ENCODE measurements at places on chromosomes 7 and 10.

GRCh38 chr10:78950656-78951587 is 117.8 kb upstream of the ZMIZ1 start:
- no peak for DNase-seq

DNA sequence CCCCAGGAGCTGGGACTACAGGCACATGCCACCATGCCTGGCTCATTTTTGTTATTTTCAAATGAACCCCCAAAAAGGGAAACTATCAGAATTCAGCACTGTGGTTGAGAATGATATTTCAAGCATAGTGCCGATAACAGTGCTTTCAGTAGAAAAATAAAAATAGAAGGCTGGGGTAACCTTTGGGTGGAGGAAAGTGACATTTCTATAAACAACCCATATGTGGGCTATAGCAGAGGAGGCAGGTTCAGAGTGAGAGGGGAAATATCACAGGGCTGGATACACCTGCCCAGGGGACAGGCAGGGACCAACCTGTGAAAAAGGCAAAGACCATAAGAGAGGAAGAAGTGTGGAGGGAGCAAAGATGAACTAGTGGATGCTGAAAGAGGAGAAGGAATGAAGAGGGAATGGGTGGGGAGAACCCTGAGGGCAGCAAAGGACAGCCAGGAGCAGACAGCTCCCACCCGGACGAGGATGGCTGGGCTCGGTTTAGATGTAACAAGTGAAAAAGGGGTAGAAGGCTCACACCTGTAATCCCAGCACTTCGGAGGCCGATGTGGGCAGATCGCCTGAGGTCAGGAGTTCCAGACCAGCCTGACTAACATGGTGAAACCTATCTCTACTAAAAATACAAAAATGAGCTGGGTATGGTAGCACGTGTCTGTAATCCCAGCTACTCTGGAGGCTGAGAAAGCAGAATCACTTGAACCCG is 56.5 kb downstream of the MAP3K8 start:
- no peak for DNase-seq

- DNase-seq, result no peak
Measured at GRCh38 chr7:123352973-123353372, 153.2 kb upstream of the SLC13A1 start.

DNA sequence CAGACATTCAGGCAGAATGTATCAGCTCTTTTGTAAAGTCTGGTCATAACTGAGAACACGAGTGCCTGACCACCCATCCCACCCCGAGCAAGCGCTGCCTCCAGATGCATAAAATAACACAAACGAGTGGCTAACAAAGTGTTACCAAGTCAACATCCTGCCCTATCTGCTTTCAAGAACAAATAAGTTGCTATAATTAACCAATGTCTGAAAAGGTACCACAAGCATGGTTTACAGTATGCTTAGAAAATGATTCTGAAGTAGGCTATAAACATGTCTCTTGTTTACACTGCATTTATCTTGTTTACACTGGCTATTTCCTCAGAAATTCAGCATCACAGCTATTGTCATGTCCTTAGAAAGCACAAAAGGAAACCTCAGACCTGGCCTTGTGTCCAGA is 49.5 kb downstream of the PIK3AP1 start:
- DNase-seq, result no peak

DNA sequence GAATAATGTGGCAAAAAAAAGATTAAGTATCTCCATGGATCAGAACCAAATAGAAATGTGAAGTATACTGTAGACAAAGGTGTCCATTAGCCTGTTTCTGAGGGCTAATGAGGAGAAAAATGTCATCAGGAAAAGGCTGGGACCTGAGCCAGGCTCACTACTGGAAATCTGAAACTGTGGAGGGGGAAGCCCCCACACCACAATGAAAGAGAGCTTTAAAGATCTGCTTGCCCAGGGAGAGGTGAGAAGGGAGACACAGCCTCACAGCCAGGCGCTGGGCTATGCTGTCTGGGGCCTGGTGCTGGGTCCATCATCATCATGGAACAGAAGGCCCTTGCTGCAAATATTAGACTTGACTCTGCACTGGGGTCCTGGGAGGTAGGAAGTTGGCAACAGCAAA is 90.4 kb downstream of the OSBPL3 start:
- DNase-seq, result no peak

- DNase-seq, result no peak
Measured at GRCh38 chr10:32680803-32681557, 235.0 kb downstream of the CCDC7 start.

DNA sequence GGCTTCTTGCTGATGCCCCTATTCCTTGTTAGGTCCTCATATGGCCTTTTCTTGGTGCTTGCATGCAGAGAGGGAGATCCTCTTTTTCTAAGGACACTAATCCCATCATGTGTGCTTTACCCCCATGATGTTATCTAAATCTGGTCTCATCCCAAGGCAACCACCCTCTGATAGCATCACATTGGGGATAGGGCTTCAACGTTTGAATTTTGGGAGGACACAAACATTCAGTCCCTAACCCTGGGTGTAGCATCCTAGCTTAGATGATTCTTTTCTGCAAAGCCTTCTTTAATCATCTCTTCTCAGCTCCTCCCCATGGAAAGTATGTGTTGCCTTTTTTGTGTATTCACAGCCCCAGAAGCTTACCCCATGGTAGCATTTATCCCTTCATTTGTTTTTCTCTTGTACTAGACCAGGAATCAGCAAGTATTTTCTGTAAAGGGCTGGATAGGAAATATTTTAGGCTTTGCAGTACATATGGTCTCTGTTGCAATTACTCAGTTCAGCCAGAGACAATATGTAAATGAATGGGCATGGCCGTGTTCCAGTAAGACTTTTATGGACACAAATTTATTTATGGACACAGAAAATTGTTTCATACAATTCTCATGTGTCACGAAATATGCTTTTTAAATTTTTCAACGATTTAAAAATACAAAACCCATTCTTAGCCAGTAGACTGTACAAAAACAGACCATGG is 101.5 kb upstream of the CSTF2T start:
- no peak for DNase-seq

- DNase-seq, result no peak
Measured at GRCh38 chr10:13859979-13860654, 273.4 kb downstream of the PRPF18 start.

- no peak for DNase-seq
Measured at GRCh38 chr10:103802637-103803353, 52.6 kb downstream of the SH3PXD2A start.

- DNase-seq, result no peak
Measured at GRCh38 chr7:44172352-44172751, 16.9 kb downstream of the GCK start.

GRCh38 chr7:19772841-19773760 is at the start of gene TMEM196:
Gene TMEM196 (minus strand): TSS chr7:19773617. CDS start chr7:19772696, 921 bp downstream.
- DNase-seq, result peak; percentile 38

DNA sequence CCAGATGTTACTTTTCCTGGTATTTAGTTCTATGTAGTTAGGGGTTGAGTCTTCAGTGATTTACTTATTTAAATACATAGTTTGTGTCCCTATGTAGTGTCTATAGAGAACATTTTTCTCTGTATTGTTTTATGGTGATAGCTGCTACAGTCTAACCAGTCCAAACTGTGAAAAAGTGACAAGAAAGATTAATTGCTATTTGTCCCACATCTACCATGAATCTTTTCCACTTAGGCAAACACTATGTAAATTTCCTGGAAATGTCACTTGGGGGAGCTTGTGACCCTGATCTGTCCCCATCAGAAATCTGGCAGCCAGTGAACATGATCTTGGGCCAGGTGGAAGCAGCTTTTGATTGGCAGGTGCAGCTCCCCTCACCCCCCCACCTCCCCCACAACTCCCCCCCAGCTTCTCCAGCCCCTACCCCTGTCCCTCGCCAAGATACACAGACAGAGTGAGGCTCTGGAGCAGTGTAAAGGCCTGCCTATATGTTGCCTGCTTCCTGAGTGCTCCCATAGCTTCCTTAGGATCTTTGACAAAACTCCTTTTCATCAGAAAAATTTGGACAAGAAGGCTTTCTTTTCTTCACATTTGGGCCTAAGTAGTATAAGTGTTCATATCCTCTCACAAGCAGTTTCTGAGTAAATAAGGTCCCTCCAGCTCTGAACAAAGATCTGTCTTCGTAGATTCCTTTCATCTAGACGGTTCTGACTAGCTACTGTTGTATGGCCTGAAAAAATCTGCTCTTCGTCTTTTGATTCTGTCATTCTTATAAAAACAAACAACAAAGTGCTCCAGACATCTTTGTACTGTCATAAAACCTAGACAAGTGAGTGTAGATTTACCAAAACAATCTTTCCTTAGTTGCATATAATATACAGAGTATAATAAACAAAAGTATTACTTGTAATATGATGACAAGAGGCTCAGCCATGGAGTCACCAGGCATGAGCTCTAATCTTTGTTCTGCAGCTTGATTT is 31.5 kb upstream of the SLC13A1 start:
- no peak for DNase-seq

GRCh38 chr10:102009801-102010425 is 46.1 kb downstream of the ARMH3 start:
- peak; percentile 48 for DNase-seq

GRCh38 chr10:77828377-77828776 is 98.2 kb downstream of the DLG5 start:
- DNase-seq, result no peak

GRCh38 chr7:139946533-139946932 is 116.2 kb downstream of the PARP12 start:
- DNase-seq, result no peak

- DNase-seq, result no peak
Measured at GRCh38 chr7:112484671-112485167, 3.9 kb downstream of the LSMEM1 start.

- no peak for DNase-seq
Measured at GRCh38 chr10:126421756-126422256, 33.5 kb upstream of the ADAM12 start.

DNA sequence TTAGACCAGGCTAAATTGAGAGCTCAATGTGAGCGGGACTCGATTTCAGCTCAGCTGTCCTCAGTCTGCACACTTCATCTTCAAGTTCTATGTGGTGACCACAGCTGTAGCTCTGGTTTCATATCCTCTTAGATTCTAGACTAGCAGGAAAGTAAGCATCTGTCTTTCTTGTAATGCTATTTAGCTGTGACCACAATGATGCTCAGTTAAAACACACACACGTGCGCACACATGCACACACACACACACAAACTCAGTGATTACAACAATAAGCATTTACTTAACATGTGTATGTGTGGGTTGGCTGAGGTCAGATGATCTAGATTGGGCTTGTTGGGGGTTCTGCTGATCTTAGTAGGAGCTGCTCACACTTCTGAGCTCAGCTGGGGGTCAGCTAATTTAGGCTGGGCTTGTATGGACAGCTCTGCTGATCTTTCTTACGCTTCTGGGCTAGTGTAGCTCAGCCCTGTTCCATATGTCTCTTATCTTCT is 82.5 kb downstream of the ZNF365 start:
- DNase-seq, result no peak

DNA sequence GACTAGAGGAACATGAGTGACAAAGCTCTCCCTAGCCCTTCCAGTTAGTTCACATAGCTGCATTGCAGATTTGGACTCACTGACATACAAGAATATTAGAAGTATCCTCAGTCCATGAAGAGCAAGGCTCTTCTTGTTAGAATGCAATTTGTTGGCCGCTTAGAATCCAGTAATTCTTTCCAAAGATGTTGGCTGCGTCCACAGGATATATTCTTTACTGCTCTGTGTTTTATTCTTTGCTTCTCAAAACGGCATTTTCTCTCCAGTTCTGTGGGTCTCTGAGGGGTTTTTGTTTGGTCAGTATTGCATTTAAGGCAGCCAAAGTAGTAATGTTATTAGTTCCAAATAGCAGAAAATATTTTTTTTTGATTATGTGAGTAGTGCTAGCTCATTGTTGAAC is 588.6 kb downstream of the DNAJB9 start:
- no peak for DNase-seq

DNA sequence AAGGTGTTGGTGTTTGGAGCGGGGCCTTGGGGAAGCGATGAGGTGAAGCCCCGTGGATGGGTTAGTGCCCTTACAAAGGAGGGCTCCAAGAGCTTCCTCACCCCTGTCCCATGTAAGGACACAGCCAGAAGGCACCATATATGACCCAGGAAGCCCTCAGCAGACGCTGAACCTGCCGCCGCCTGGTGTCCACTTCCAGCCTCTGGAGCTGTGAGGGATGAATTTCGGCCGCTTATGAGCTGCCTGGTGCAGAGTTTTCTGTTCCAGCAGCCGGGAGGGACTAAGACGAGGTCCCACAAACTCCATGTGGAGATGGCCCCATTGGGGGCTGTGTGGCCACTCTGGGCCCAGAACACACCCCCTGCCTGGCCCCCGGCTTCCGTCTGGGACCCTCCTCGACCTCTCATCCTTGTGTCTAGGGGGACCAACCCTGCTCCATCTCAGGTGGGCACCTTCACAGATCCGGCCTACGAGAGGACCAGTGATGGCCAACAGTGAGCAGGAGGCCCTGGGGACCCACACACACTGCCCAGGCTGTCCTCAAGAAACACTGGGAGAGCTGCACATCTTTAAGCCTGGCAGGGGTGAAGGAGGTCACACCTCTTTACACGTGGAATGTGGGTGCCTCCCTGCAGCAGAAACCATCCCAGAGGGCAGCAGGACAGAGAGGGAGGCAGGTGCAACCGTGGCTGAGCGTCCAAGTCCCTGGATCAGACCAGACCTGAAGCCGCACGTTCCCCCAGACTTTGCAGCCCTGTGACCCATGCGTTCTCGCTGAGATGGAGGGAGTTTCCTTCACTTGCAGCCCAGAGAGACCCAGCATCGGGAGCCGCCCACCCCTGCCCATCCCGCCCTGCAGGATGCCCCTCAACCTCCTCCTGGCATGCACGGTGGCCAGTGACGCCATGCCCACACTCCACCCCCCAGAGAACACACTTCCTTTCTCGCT is 96.1 kb downstream of the PDGFA start:
- DNase-seq, result no peak

- no peak for DNase-seq
Measured at GRCh38 chr10:29344073-29344820, 55.4 kb downstream of the LYZL1 start.

- DNase-seq, result no peak
Measured at GRCh38 chr7:46301677-46302076, 380.6 kb upstream of the IGFBP3 start.

DNA sequence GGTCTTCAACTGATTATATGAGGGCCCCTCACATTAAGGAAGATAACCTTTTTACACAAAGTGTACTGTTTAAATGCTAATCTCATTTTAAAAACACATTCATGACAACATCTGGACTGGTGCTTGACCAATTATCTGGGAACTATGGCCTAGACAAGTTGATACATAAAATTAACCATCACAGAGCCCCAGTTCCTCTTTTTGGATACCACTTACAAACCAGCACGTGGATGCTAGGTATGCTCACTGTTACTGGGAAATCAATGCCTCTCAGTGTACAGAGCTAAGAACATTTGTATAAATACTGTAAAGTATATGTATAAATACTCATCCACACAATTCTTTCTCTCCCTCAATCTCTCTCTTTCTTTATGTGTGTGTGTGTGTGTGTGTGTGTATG is 1217.8 kb upstream of the LRRTM3 start:
- DNase-seq, result no peak

DNA sequence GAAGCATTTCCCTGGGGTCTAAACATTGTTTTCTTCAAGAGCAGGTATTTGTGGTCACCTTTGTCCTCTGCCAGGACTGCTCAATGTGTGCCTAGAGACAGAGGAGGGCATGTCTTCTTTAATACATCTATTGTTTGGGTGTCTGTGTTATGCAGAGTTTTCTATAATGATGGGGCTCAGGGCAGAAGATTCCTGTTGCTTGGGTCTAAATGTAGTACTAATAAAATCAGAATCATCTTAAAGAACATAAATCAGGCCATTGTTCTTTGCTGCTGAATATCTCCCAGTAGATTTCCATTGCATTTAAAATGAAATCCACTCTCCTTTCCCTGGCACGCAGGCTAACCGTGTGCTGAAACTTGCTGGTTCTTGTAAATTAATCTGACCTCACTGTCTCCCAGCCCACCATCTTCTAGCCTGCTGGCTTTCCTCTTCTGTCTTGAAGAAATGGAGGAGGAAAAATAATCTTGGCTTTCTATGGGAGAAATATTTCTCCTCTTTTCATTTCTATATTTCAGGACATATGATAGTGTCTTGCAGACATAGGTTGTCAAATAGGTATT is 1396.8 kb downstream of the GATA3 start:
- no peak for DNase-seq
